A673 (cell line): ENCODE measurements at places on chromosomes 16 and 17. TPM values are rescaled to one million over a fixed set of nuclear protein-coding genes. Genes with fewer than 3 reads are reported as not detected.

Gene SPATA32
- 0.22 TPM in 1 of 2 replicates, not detected in the other for total RNA-seq

Gene PRSS21
- total RNA-seq: not detected in 2 replicates

Gene CCL22
- total RNA-seq: not detected in 2 replicates

Gene TNFRSF13B
- not detected in 2 replicates for total RNA-seq

Gene ALOX15B
- total RNA-seq: 0.17 and 0.30 TPM in 2 replicates

Gene SDR42E2
- not detected in 2 replicates for total RNA-seq
